Activated CD4-positive, alpha-beta T cell treated with anti-CD3 and anti-CD28 coated beads for 24 hours (primary cell): ENCODE measurements at places on chromosomes 13 and 19.

- no peak for DNase-seq
These were observed 61.4 kb upstream of the ZNF724 start for GRCh38 chr19:23311551-23311950.

DNA sequence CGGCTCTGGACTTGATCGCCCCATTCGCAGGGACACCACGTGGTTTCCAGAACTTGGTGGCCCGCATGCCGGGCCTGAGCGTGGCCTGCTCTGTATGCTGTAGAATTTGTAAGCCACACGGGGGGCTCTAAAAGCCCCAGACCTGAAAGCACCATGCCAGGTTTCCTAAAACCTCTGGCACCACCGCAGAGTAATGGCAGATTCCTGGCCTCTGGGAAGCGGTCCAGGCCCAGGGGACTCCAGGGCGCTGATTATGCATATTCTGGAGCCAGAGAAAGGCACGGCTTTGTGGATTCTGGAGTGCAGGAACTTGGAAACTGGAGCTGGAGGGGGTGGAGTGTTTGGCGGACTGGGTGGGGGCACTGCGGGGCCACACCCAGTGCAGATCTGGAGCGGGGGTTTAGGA is 3.7 kb downstream of the FTL start:
- no peak for DNase-seq

DNA sequence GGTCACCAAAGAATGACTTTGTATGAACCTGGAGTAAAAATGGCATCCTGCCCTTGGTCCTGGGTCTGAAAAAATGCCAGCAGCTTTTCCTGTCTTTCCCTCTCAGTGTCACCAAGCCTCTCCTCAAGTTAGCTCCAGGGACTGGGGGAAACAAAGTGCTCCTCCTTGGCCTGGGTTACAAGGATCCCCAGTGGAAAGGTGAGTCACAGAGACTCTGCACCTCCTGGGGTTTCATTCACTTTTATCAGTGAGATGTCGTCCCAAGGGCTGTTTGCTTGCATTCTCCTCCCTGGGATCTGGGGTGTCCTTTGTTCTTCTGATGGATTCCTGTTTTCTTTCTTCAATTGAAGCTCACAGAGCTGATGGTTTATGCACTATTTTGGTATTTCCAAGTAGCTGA is 93.2 kb upstream of the CSNK1A1L start:
- DNase-seq: no peak

DNA sequence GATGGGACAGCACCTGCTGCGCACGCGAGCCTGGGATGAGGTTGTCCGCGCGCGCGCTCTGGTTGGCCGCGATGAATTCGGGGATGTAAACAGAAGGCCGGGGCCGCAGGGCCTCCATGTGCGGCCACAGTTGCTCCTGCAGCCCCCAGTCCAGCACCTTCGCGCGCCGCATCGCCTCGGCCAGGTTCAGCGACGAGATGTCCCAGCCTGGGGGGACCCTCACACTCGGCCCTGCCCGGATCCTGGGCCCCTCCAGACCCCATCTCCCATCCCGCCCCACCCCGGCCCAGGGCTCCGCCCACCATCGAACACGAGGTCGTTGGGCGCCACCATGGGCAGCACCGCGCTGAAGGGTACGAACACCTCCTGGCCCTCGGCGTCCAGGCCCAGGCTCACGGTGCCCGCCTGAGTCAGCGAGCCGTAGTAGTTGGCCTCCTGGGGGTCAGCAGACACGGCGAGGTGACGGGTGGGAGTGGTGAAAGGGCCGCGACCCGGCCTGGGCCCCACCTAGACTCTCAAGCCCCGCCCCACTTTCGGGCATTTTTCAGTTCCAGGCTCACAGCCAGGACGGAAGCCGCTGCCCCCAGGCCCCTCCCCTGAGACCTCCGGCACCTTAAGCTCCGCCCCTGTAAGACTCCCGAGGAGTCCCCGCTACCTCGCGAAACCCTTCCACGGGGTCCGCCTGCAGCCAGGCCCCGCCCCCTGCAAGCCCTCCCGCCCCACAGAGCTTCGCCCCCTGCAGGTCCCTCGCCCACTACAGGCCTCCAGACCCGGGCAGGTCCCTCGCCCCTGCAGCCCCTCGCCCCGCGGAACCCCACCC is 1.1 kb downstream of the ISYNA1 start:
- DNase-seq: peak; percentile 63

- no peak for DNase-seq
These were observed 151.5 kb downstream of the RGCC start for GRCh38 chr13:41608839-41609177.
